Amniotic stem cell (primary cell): ENCODE measurements at places on chromosomes 16 and 17.

DNA sequence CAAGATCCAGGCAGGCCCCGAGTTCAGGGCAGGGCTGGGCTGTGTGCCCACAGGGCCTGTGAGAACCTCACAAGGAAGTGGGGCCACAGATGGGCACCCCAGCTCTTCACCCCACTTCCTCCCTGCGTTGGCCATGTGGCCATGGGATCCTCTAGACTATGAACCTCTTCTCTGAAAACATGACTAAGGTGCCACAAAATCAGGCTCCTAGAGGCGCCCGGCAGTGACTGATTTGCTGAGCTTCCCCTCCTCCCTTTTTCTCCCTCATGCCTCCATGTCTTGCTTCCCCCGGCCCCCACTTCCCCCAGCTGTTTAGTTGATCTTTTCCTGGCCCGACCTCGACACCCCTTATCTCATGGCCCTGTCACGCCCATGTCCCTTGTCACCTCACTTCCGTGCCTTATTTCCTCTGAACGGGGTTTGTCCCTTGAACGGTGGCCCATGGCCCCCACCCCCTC, 87.1 kb downstream of the KCNJ12 start:
- DNase-seq: no peak

DNA sequence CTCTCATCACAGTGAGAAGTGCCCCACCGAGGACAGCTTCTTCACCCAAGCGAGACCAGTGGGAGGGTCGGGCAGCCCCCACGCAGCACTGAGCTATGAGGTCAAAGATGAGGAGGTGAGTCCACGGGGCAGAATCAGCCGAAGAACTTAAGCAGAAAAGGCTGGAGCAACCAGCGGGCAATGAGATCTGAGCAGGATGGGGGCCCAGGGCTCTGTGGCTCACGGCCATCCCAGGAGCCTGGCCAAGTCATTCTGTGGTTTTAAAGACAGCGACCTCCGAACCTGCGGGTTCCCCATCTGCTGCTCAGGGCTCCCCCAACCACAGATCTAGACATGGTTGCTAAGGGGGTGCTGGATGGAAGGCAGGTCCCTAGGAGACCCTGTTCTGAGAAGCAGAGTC, 202.6 kb downstream of the RBFOX3 start:
- DNase-seq: no peak

GRCh38 chr16:78705694-78706093, 606.2 kb downstream of the WWOX start:
- no peak for DNase-seq

DNA sequence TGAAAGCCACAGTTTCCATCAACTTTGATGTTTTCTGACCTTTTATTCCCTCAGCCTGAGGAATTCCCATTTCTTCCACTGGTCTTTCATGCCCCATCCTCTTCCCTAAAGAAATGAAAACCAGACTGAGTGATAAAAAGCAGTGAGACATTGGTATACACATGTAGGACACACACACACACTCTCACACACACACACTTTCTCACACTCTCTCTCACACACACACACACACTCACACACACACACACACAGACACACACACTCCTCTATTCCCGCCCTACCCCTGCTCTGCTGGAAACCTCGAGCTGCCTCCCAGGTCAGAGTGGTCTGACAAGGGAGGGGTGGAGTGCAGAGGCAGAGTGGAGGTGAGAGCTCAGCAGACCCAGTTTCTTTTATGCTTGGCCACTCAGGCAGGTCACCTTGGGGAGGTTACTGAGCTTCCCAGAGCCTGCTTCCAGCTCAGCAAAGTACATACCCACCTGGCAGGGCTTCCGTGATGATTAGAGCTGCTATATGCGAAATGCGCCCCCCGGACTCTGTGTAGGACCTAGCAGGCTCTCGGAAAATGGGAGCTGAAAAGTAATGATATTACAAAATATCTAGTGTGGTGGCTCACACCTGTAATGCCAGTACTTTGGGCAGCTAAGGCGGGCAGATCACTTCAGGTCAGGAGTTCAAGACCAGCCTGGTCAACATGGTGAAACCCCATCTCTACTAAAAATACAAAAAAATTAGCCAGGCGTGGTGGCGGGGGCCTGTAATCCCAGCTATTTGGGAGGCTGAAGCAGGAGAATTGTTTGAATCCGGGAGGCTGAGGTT, 30.7 kb downstream of the CCR7 start:
- no peak for DNase-seq

- no peak for DNase-seq
Observed at GRCh38 chr16:68313116-68313515, 2.3 kb downstream of the PRMT7 start.

GRCh38 chr16:74749291-74750055, 25.1 kb downstream of the FA2H start:
- no peak for DNase-seq

GRCh38 chr17:17729620-17730249, 48.5 kb downstream of the RAI1 start:
- no peak for DNase-seq

DNA sequence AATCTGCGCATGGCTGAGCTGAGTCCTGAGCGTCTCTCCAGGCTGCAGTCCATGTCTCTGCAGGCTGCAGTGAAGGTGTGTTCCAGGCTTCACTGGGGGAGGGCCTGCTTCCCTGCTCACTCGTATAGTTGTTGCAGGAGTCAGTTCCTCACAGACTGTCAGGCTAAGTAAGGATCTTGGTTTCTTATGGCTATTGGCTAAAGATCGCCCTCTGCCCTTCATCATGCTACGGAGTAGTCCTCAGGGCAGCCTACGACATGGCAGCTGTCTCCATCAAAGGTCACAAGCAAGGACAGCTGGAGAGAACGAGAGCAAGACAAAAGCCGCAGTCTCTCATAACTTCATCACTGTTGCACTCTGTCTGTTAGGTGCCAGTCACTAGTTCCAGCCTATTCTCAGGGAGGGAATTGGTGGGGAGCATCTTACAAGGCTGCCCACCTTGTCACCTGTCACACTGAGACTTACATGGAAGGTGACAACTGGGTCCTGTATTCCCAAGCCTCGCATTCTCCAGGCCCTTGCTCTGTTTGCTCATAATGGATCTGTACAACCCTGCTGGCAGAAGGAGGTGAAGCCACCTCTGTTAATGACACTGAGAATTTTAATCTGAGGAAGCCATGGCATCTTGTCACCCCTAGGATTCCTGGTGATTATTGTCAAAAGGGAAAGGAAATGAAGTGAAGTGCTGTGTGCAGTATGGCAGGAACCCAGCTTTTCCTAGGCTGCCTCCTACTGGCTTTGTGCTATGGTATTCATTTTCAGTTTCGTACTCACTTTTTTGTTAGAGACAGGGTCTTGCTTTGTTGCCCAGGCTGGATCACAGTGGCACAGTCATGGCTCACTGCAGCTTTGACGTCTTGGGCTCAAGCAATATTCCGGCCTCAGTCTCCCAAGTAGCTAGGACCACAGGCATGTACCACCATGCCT, 43.4 kb downstream of the MFSD11 start:
- no peak for DNase-seq

GRCh38 chr17:44102849-44103622, 20.4 kb downstream of the HDAC5 start:
- DNase-seq: no peak

DNA sequence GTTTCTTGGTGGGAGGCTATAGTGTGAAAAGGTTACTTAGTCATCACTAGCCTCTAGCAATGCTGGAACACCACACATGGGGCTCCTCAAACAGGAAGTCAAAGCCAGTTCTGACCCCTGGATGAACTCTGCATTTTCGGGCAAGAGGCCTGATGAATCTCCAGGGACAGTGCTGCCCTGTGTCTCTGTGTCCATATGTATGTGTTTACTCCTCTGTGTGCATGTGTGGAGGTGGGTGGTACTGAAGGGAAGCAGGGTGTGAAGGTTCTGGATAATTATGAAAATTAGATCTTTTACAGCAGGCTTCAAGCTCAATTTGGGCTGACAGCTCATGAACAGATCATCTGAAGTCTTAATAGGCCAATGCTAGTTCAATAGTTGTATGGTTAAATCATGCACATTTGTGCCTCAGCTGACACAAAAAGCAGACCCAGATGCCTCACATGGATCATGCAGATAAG, 133.6 kb downstream of the SNX11 start:
- no peak for DNase-seq

GRCh38 chr16:80743772-80744171, 60.6 kb downstream of the CDYL2 start:
- no peak for DNase-seq

GRCh38 chr16:4767872-4768548, 1.0 kb upstream of the ZNF500 start:
- DNase-seq: no peak

DNA sequence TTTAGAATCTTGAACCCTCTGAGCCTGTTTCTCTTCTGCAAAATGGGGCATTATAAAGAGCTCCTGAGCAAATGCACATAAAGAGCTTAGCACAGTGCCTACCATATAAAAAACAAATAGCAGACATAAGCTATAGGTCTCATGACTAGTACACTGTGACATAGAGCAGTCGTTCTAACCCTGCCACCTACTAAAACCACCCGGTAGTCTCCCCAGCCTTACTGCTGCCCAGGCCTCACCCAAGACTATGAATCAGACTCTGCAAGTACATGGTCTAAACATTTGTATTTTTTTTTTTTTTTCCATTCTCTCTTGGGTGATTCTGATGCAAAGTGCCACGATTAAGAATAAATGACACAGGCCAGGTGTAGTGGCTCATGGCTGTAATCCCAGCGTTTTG, 33.9 kb downstream of the STX8 start:
- no peak for DNase-seq

DNA sequence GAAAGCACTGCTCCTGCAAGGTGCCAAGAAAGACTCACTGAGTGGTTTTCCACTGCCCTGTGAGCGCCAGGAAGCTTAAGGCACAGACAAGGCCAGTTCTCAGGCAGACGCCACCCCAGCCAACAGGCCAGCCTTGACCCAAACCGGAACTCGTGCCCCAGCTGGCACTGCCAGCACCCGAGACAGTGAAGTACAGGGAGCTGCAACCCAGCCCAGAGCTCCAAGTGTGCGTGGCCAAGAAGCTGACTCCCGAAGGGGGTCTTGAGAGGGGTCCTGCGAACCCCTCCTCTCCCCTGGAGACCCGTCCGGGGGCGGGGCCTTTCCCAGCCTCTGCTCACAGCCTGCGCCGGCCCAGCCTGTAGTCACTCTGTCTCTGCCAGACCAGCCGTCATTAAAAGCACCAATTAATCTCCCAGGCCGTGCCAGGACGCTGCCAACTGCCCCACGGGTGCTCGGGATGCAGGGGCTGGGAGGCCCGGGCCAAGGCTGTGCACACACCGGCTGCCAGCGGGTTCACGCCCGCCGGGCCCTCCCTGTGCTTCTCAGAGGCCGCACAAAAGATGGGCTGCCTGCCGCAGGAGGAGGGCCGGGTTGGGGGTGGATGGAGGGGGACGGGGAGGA, 4.4 kb upstream of the SOX8 start:
- no peak for DNase-seq

- no peak for DNase-seq
Observed at GRCh38 chr17:81331527-81332043, 36.5 kb upstream of the SLC38A10 start.

DNA sequence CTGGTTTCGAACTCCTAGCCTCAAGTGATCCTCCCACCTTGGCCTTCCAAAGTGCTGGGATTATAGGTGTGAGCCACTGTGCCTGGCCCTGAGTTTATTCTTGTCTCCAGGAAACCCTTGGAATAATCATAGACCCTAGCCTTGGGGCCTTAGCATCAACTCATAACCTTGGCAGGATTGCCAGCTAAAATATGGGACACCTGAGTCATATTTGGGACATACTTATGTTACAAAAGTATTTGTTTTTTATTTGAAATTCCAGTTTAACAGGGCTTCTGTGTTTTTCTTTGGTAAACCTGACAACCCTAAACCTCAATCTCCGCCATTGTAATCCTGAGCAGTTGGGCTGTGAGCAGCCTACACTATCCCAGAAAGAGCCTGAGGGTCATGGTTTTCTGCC, 28.6 kb upstream of the TNS4 start:
- DNase-seq: no peak

DNA sequence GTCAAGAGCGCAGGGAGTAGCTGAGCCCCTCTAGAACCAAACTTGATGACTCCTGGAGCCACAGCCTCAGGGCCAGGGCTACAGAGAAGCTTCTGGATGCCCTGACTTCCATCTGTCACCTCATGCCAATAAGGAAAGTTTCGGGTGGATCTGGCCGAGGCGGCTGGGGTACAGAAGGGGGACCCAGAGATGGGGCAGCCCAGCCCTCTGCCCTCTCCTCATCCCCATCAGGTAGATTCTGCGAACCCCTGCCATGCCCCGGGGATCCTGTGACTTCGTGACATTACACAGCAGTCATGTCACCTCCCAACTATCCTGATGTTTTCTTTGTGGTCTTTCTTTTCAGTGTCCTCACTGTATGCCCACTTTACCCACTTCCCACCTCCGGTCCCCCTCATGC, 114.4 kb downstream of the CCDC182 start:
- no peak for DNase-seq

- no peak for DNase-seq
Observed at GRCh38 chr17:39173526-39174274, 7.7 kb upstream of the ARL5C start.

DNA sequence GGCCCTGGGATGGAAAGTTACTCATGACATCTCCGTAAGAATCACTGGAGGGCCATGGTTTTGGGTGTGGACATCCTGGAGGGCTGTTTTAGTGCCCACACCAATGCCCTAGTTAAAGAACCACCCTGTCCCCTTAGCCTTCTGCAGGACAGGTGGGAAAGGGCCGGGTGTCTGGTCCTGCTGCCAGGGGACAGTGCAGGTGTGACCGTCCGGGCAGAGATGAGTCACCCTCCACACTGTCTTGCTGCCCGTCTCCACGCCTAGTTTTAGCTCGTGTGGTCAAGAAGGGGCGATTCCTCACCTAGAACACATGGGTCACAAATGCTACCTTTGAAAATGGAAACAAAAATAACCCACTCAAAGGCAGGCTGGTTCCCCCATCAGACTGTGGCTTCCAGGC, 17.0 kb downstream of the CEP295NL start:
- DNase-seq: no peak
